Stimulated activated CD4-positive, alpha-beta T cell treated with anti-CD3 and anti-CD28 coated beads, Interleukin-12 subunit alpha, Interleukin-12 subunit beta, amount 100 ng/mL, for 24 hours (primary cell): ENCODE measurements at places on chromosomes 5 and 9.
A peak's percentile ranks its signal among the peaks of the same experiment; 100 is the strongest.

DNA sequence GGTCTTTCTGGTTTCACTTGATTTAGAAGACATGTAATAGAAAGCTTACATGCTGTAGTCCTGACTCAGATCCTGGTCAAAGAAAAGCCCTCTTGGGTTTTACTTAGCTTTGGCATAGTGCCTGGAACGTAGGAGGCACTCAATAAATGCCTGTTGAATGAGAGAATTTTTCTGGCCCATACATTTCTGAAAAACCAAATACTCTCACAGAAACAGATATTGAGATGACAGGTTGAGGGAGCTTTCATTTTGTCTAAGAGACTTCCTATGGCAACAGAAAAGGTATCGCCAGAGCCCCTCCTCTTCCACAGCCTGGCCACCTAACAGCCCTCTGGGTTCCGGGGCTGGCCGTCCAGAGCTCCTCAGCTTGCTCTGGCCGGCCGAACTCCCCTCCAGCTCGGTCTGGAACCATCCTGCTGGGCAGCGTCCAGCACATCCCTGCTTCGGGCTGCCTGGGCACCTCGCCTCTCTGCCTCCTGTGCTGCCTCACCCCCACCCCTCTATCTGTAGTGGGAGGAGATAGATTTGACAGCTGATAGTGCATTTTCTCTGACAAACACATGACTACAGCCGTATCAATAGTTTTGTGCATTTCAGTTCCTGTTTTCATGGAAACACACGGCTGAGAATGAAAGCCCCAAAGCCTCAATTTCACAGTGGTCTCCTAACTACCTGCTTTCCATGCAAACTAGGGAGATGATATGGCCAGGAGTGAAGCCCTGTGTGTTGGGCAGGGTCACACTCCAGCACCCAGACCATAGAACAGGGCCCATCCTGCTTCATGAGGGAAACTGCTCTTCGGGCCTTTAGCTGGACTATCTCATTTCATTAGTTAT, 1.1 kb downstream of the IL4 start:
- DNase-seq: no peak

- no peak for DNase-seq
Observed at GRCh38 chr5:160315968-160316367, 3.6 kb upstream of the CCNJL start.

GRCh38 chr5:74098941-74099340, 472.9 kb downstream of the ARHGEF28 start:
- DNase-seq: no peak

GRCh38 chr9:89482901-89483361, 15.0 kb downstream of the SEMA4D start:
- no peak for DNase-seq

GRCh38 chr9:21969011-21969940, 24.9 kb downstream of the CDKN2A start:
- no peak for DNase-seq

GRCh38 chr5:10169359-10169758, 80.3 kb downstream of the ATPSCKMT start:
- no peak for DNase-seq

- DNase-seq: no peak
Observed at GRCh38 chr9:113988385-113989016, 89.6 kb downstream of the AMBP start.

- no peak for DNase-seq
Observed at GRCh38 chr9:78668148-78668832, 371.4 kb downstream of the PSAT1 start.

- no peak for DNase-seq
Observed at GRCh38 chr5:126970517-126971017, 59.8 kb downstream of the MARCHF3 start.

GRCh38 chr5:62139741-62140140, 166.3 kb upstream of the KIF2A start:
- no peak for DNase-seq

- no peak for DNase-seq
Observed at GRCh38 chr9:28774433-28775235, 1201.4 kb upstream of the C9orf72 start.

DNA sequence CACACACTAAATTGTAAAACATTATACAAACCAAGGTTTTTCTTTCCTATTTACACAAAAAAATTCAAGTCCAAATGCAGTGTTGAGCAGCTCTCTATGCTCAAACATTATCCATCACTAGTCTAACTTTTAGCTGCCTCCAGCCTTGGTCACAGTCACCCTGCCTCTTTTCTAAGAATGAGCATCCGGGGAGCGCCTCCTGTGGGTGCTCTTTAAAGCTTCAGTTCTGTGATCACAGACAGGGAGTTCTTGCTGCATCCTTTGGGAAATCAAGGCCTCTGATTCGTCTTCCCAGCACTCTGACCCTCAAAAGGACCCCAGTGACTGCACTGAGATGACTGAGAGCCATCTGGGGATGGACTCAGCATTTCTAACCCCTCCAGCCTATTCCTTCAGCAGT, 289.6 kb downstream of the SEC61B start:
- no peak for DNase-seq

DNA sequence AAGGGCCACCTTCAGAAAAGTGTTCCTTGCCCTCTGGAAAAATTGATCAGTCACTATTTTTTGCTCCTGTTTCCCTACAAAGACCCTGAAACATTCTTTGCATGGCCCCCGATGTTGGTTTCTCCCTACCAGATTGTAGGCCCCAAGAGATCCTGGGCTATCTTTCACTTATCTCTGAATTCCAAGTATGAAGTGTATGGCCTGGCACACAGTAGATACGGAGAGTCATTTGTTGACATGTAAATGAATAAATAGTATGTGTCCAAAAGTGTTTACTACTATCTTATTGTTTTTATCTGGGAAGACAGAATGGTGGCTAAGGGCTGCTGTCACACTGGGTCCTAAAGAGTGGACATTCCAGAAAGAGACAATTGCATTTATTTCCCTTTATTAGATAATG, 7.4 kb upstream of the ANKDD1B start:
- DNase-seq: no peak

- peak; percentile 15 for DNase-seq
Observed at GRCh38 chr5:154038261-154038706, 426 bp downstream of the FAM114A2 start.

- no peak for DNase-seq
Observed at GRCh38 chr5:82347201-82347865, 69.2 kb upstream of the RPS23 start.

- no peak for DNase-seq
Observed at GRCh38 chr5:93874491-93874890, 133.1 kb upstream of the POU5F2 start.

GRCh38 chr5:87393331-87393730, 19.4 kb downstream of the CCNH start:
- DNase-seq: no peak
